Sigmoid colon (tissue), 7 donors: ENCODE measurements at places on chromosomes 3 and 15. TPM values are rescaled to one million over a fixed set of nuclear protein-coding genes. Genes with fewer than 3 reads are reported as not detected.

DNA sequence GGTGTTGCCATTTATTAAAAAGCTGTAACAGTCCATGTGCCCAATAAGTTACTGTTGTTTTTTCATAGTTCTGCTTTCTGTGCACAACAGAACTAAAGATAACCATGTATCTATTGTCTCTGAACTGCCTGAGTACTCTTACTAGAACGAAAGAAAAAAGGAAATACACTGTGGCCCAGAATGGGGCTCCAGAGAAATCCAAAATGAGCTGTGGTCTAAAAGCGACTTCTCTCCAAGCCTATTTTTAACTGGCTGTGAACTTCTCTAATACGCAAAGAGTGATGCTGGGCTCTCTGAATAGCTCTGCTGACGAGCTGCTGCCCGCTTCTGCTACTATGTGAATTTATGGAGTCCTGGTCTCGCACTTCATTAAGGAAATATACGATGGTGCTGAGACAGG is 56.2 kb upstream of the LPP start:
- H3K4me1 ChIP-seq, result no peaks in the 10 kb centered on the region
- H3K4me3 ChIP-seq, result no peak overlapping the region

- H3K36me3 ChIP-seq, result no peaks in the 10 kb centered on the region
- no peak overlapping the region for H3K4me3 ChIP-seq
- no peaks in the 10 kb centered on the region for H3K27me3 ChIP-seq
- peaks cover 13% of the 10 kb centered on the region for H3K4me1 ChIP-seq
These were observed 23.1 kb upstream of the CHD2 start for GRCh38 chr15:92877000-92877399.

Gene CAND2
- 24.9 TPM for total RNA-seq

DNA sequence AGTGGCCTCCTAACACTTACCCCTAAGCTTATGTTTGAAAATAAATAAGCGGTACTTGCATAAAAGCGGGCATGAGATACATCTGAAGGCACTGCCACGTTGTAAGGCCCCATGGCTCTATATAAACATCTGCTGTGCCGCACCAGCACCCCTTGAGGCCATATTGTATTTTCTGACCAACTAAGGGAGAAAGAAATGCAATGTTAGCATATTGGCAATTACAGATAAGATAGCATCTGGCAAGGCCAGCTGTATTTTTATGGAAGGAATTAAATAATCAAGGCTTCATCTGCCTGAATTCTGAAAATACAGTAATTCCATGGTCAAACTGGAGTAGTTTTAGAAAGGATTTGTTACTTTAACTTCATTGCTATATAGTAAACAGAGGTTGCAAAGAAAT is 28.7 kb downstream of the TMEM39A start:
- H3K4me3 ChIP-seq, result no peak overlapping the region
- H3K27ac ChIP-seq, result no peak overlapping the region
- no peaks in the 10 kb centered on the region for H3K27me3 ChIP-seq

DNA sequence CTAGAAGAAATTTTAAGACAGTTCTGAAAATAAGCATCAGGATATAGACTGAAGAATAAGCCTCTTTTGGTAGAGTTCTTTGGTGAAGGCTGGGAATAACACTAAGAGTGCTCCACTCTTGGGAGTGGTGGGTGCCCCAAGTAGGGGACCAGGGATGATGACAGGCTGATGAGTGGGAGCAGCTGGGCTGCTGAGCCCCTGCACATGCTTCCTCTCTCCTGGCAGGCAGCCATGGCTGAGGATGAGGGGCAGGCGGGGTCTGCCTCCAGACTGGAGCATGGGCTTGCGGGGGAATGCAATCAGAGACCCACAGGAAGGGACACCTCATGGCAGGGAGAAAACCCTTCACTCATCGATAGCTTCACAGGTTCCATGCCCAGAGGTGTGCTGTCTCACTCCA is 72.6 kb upstream of the RORA start:
- no peak overlapping the region for H3K4me3 ChIP-seq
- no peak overlapping the region for H3K27ac ChIP-seq
- no peaks in the 10 kb centered on the region for H3K4me1 ChIP-seq
- no peaks in the 10 kb centered on the region for H3K27me3 ChIP-seq
- no peaks in the 10 kb centered on the region for H3K36me3 ChIP-seq
- DNase-seq, result no peak

Gene DUOXA1
- 0.55 TPM for total RNA-seq

GRCh38 chr3:9769426-9770275 is at the start of gene CAMK1:
TSS of gene CAMK1 (minus strand) at chr3:9769947. CDS start at chr3:9767749, 2,198 bp downstream.
- peaks cover 39% of the 10 kb centered on the region for H3K4me1 ChIP-seq
- H3K27ac ChIP-seq, result peak within 1 kb of the TSS; percentile 89
- H3K27me3 ChIP-seq, result no peaks in the 10 kb centered on the region
- peak within 1 kb of the TSS; percentile 60 for H3K4me3 ChIP-seq
- peak; percentile 94 for DNase-seq
